ENCODE measurements at places on chromosomes 2 and 18.

DNA sequence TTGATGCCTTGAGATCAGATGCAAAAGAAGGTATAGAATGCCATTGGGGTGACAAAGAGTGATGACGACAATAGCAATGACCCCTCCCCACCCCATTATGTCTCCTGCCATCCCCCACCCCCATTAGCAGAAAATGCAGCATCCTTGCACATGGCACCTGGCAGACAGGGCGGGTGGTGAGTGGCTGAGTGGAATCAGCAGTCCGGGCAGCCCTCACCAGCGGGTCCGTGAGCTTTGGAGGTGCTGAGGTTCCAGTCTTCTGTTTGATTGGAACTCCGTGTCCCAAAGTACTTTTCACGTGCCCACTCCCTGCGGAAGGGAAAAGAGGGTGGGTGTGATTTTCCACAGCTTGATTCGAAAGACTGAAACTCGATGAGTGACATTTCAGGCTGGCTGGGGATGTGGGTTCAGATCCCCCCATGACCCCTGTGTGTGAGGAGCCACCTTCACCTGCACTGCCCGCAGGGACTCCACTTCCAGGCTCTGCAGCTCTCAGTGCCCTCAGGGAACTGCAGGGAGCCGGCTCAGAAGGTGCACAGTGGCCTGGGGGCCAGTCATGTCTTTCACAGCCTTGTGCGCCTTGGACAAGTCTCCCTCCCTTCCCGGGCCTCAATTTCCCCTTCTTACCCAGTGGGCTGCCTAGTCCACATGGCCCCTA lies 130.9 kb downstream of the GLI2 start:
- no peak for DNase-seq

GRCh38 chr2:187134306-187134705 lies 285.3 kb upstream of the ZSWIM2 start:
- no peak for DNase-seq

DNA sequence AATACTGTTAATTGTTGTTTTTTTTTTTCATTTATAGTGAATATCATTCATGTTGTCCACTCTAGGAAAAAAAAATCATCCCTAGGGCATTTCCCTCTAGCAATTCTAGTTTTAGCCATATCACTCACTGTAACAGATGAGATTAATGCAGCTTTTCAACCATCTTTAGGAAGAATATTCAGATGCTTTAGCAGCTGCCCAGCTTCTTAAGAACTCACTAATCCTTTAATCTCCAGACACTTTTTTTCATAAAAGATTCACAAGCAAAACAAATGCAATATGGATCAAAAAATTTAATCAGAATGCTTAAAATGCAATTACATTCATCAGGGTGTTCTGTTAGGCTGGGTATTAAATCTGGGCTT lies 692.6 kb downstream of the ERBB4 start:
- no peak for DNase-seq

DNA sequence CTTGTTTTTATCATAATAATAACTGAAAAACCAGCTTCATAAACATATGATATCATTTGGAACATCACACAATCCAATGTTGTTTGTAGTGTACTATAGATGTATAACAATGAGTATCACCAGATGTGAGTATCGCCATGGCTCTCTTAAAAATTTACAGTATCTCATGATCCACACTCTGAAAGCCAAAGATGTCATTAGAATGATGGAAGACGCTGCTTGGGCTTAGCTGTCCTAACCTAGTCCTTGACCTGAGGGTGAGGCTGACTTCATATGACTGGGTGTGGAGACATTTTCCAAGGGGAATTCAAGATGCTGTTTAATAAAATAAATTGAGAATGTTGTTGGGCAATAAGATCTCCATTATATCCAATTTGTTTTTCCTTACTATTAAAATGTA lies 242.6 kb downstream of the RIT2 start:
- DNase-seq, result no peak

- no peak for DNase-seq
Measured at GRCh38 chr2:195489101-195489500, 167.9 kb upstream of the SLC39A10 start.

GRCh38 chr2:235582081-235582686 lies 88.3 kb downstream of the AGAP1 start:
- DNase-seq, result no peak

DNA sequence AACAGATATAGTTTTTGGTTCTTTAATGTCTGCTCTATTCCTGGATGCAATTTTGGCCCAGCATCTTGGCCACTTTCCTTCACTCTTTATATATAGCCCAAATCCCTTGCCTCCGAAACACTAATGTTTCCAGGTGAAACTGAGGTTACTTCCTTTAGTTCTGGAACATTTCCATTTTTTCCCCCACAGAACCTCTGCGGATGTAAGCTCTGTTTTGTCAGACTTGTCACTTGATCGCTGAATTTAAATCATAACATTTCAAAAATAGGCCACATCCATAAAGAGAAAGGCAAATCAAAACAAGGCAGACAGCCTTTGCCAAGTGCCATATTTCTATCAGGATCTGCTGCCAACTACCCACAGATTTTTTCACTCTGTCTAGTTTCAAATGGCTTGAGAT lies 115.1 kb downstream of the ANKRD44 start:
- no peak for DNase-seq

- DNase-seq, result no peak
Measured at GRCh38 chr2:23460228-23460627, 75.2 kb downstream of the KLHL29 start.

GRCh38 chr2:176534798-176535466 lies 265.7 kb downstream of the MTX2 start:
- no peak for DNase-seq
